Activated CD4-positive, alpha-beta T cell treated with anti-CD3 and anti-CD28 coated beads, Interleukin-10, Interleukin-2, amounts not matched to agents 100 ng/mL and 50 ng/mL, durations not matched to agents 16 hours and 8 hours (primary cell): ENCODE measurements at places on chromosomes 2 and 18.
A peak's percentile ranks its signal among the peaks of the same experiment; 100 is the strongest.

- DNase-seq = peak; percentile 42
Measured at GRCh38 chr2:43934567-43934966, 61.2 kb downstream of the LRPPRC start.

DNA sequence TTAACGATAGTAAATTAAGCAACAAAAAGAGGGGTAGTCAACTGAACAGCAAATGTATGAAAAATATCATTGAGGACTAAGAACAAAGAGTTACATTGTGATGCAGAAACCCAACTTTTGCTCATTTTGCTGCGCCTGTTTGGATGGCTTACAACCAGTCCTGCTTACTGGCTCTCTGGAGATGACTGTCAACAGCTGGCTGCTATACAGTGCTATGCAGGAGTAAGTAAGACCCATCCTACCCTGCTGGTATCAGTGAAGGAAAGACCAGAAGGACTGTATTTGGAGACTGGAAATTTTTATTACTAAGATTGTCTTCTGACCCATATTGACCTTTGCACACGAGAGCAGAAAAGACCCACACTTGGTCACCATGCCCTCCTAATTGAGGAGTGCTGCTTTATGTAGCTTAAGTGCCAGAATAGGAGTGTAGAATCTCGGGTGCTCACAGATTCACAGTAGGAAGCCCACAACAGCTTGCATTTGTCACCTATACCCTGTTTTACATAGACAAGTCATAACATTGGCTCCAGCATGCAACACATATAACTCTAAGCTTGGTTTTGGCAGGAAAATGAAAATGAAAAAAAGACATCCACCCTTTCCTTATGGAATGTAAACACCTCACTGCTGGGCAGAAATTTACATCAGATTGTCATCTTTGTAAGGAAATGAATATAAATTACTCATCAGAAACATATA lies 1915.0 kb upstream of the CELF4 start:
- no peak for DNase-seq

DNA sequence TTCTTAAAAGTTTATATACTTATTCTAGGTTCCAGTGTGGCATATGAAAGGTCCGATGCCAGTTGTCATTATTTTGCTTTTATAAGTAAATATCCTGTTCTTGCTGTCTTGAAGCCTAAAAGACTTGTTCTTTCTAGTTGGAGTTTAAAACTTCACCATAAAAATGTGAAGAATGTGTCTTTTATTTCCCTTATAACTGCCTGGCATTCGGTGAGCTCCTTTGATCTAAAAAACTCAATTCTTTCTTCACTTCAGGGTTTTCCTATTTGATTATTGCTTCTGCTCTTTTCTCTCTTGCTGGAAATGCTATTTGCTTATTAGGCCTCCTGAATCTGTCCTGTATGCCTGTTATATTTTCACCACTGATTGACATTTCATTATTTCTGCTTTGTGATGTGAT lies 51.6 kb downstream of the TSPYL6 start:
- DNase-seq = no peak

- DNase-seq = no peak
Measured at GRCh38 chr2:67213677-67214402, 183.3 kb upstream of the ETAA1 start.

GRCh38 chr18:8942909-8943545 lies 159.5 kb upstream of the NDUFV2 start:
- DNase-seq = no peak

GRCh38 chr2:207437524-207438143 lies 92.1 kb upstream of the CREB1 start:
- DNase-seq = no peak

GRCh38 chr2:199659207-199659606 lies 191.8 kb downstream of the FTCDNL1 start:
- DNase-seq = peak; percentile 22

GRCh38 chr2:175030380-175031271 lies 25.4 kb upstream of the CHN1 start:
- DNase-seq = peak; percentile 10

- DNase-seq = no peak
Measured at GRCh38 chr2:111155610-111156009, 34.9 kb downstream of the BCL2L11 start.

- DNase-seq = no peak
Measured at GRCh38 chr18:49432602-49433001, 27.8 kb downstream of the DYM start.

DNA sequence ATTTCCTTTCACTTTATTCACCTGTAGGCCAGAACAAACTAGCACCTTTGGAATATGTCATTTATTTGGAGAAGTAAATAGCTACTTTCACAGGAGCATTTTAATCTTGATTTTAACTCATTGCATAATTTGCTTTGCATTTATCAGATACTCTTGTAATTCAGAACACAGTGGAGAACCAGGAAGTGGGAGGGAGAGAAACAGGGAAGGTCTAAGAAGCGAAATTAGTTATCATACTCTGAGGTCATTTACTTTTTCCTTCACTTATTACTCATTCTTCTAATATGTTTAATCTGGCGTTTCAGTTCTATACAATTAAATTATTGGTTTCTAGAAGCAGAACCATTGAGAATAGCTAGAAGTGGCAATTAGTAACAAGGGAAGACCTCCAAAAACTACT lies 20.7 kb downstream of the RBM44 start:
- peak; percentile 34 for DNase-seq

- no peak for DNase-seq
Measured at GRCh38 chr18:34491719-34492118, 218.4 kb upstream of the DTNA start.

GRCh38 chr18:50190236-50190635 lies 4.7 kb downstream of the MYO5B start:
- DNase-seq = no peak

- DNase-seq = peak; percentile 4
Measured at GRCh38 chr18:70380915-70381896, 92.4 kb downstream of the SOCS6 start.

DNA sequence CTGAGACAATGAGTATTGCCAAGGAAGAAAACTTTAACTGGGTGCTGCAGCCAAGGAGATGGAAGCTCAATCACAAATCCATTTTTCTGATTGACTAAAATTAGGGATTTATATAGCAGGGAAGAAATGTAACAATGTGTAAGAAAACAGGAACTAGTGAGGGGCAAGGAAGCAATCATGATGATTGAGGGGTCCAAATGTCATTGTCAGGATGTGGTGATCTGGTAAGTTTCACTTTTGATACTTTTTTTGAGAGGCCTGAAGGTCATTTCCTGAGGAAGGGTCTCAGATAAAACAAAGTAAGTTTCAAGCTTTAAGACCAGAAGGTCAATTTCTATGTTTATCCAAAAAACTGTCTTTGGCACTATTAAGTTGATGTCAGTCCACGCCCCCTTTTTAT lies 12.0 kb upstream of the GCC2 start:
- no peak for DNase-seq

- DNase-seq = no peak
Measured at GRCh38 chr2:86793752-86794151, 3.0 kb upstream of the CD8A start.

GRCh38 chr2:122704109-122704563 lies 948.7 kb downstream of the TSN start:
- peak; percentile 28 for DNase-seq

DNA sequence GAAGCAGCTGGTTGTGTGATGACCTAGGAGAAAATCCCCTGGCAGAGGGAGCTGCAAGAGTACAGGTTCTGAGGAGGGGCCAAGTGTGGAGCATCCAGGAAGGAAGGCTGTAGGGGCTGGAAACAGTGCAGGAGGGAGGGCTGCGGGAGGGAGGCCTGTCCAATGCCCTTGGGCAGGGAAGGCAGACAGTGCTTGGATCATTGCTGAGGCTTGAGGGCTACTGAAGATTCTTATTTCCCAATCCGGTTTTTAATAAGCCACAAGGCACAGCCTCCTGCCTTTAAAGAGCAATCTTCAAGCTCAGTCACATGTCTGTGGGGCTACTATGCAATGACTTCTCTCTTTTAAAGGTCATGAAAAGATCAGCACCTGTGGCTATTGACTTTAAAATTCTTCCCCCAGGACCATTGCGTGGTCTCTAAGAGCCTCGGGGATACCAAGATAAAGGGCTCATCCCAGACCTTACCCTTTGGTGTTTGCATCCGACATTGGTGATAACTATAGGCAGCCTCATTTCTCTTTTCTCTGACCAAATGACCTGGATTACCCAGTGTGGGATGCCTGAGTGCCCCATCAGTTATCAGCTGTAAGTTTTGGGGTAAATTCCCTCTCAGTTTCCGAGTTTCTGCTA lies 149.6 kb downstream of the DOCK10 start:
- no peak for DNase-seq

GRCh38 chr2:225104971-225105370 lies 62.7 kb upstream of the DOCK10 start:
- no peak for DNase-seq

GRCh38 chr2:147294825-147295392 lies 549.9 kb upstream of the ACVR2A start:
- DNase-seq = no peak

GRCh38 chr18:60372132-60372531 lies 443 bp downstream of the MC4R start:
- DNase-seq = no peak

DNA sequence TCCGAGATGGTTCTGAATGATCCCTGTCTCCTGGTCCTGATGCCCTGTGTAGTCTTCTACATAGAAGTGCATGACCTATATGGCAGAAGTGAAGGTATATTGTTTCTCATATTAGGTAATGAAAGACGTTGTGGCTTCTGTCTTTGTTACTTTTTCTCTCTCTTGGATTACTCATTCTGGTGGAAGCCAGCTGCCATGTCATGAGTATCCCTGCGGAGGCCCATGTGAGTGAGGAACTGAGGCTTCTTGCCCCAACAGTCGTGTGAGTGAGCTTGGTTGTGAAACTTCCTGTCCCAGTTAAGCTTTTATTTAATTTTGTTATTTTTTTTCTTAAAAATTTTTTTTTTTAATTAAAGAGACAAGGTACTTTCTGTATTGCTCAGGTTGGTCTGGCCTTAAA lies 134.7 kb downstream of the UBR3 start:
- no peak for DNase-seq

DNA sequence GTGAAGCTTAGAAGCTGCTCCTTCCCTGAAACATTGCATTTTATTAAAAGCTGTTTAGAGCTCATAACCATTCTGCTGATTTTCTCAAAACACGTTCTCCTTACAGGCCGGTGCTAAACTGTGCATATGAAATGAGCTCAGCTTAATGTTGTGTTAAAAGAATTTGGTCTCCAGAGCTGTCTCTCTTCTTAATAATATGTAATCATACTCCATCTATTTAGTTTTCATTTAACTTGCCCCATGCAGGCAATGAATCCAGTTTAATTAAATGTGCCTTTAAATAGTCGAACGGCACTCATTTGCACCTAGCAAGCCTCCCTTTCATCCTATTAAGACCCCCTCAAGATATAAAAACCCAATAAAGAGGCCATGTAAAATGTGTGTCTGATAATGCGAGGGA lies 76.3 kb downstream of the HNMT start:
- DNase-seq = no peak

DNA sequence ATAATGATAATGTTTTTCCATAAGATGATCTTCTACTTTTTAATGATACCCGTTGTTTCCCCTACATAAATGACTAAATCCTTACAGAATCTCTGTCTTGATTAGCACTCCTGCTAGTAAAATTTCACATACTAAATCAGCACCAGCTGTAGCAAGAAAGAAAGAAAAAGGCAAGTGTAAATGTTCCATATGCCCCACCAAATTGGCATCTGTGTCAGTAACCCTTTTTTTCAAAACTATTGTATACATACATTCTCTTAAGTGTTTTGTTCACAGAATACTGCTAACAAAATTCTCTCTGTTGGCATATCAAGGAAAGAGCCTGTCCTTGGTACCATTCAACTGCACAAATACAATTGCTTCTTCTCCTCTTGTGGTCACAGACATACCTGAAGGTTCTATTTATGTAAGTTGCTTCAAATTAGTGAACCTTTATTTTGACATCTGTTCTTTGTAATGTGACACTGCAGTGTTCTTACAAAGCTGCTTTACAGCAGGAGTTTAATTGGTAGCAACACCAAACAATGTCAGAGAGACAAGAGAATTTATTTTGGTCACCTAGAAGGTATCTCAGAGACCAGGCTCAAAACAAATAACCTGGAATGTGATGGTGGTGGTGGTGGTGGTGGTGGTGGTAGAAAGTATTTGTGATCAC lies 641.9 kb downstream of the ZEB2 start:
- no peak for DNase-seq

GRCh38 chr18:38709122-38709521 lies 1143.5 kb upstream of the CELF4 start:
- no peak for DNase-seq

DNA sequence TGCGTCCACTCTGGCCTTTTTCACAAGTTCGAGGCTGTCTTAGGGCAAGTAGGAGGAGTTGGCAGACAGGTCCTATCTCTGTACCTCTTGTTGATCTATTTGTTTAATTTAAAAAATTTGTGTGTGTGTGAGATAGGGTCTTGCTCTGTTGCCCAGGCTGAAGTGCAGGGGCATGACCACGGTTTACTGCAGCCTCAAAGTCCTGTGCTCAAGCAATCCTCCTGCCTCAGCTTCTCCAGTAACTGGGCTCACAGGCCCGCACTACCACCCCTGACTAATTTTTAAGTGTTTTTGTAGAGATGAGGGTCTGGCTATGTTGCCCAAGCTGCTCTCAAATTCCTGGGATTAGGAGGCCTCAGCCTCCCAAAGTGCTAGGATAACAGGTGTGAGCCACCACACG lies 4.2 kb upstream of the SLC35F6 start:
- no peak for DNase-seq

- no peak for DNase-seq
Measured at GRCh38 chr2:69762513-69763494, 20.9 kb downstream of the ANXA4 start.

DNA sequence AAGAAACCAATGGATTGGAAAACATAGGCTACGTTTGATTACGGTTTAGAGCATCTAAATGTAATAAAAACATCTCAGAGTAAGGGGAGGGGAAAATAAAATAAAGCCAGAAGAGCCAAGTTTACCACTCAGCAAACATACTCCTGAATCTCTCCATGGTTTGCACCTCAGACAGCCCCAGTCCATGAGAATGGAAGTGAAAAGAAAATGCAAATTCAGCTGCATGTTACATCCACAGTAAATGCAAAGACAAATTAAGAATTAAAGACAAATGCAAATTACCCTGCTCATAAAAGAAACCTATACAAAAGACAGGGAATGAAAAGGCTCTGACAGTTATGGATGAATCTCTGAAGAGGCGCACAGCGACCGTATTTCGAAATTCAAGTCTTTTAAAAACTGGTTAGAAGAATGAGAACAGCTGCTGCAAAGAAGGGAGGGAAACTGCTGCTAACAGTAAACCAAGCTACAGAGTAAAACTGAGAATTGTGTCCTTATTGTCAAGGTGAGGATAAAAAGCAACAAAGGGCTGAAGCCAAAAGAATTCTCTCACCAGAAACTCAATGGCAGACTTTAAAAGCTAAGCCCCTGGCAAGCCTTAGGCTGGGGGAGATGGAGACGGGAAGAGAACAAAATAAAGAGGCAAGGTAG lies 197.9 kb upstream of the ACVR2A start:
- no peak for DNase-seq

GRCh38 chr18:48611203-48611602 lies 72.4 kb downstream of the CTIF start:
- no peak for DNase-seq

- DNase-seq = no peak
Measured at GRCh38 chr2:178927173-178927572, 120.0 kb upstream of the TTN start.
